ENCODE measurements at places on chromosomes 1 and 21. TPM values are rescaled to one million over a fixed set of nuclear protein-coding genes. Genes with fewer than 3 reads are reported as not detected.
A peak's percentile ranks its signal among the peaks of the same experiment; 100 is the strongest.

SYTL1 gene
- 11.2 TPM for total RNA-seq

TIAM1 gene
- 5.2 TPM for total RNA-seq

PAFAH2 gene
- total RNA-seq = 8.0 TPM

AMY1C gene
- total RNA-seq = not detected

NBPF3 gene
- total RNA-seq = 14.3 TPM

TACSTD2 gene
- 25.6 TPM for total RNA-seq

ZBTB8B gene
- total RNA-seq = not detected

SLC35D1 gene
- 7.1 TPM for total RNA-seq

PLEKHN1 gene
- 3.1 TPM for total RNA-seq

DNA sequence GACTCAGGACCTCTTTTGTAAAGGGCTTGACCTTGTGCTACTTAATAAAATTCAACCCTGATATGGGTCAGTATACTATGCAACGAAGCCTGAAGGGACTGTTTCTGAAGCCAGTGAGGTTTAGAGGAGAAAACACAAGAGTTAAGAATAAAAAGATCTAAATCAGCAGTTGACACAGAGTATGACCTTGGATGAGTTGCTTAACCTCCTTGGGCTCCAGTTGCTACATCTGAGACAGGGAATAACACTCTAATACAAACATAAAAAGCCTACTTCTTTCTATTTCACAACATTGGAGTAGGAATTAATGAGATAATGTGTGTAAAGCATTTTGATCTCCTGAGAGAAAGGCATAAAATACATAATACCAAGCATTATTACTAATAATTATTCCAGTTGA, 882.4 kb upstream of the ADGRL2 start:
- DNase-seq = no peak

- no peak for DNase-seq
Measured at GRCh38 chr1:52544665-52545525, 8.0 kb downstream of the TUT4 start.

- DNase-seq = no peak
Measured at GRCh38 chr21:40620386-40621145, 226.4 kb downstream of the DSCAM start.

DNA sequence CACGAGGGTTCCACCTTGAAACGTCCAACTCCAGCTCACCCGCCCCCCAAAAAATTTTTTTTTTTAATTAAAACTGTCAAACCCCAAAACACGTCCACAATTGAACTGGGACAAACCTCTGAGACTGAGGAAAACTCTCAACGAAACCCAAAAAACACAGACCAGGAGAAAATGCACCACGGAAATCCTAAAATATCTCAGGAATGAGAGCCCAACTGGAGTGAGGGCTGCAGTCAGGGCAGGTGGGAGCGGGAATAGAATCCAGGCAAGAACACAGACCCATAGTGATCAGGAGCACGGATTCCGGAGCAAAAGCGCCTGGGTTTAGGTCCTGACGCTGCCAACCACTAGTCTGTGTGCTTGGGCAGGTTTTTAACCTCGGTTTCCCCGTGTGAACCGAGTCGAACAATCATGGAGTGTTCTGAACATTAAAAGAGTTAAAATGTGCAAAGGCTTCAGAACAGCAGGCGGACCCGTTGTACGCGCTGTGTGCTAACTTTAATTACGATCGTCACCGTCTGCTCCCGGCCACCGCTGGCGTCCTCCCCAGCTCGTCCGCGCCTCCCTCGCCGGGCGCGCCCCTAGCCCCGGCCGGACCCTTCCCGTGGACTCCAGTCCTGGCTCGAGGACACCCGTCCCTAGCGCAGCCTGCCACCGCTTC, 624 bp downstream of the ARHGAP29 start:
- peak; percentile 34 for DNase-seq

DNA sequence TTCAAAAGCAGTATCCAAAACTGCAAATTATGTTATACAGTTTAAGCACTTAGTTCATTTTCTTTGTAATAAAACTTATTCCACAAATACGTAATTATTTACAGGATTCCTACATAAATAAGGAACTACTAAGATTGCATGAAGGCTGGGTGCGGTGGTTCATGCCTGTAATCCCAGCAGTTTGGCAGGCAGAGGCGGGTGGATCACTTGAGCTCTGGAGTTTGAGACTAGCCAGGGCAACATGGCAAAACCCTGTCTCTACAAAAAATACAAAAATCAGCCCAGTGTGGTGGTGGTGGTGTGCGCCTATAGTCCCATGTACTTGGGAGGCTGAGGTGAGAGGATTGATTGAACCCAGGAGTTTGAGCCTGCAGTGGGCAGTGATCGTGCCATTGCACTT, 69.3 kb downstream of the POU2F1 start:
- no peak for DNase-seq

GRCh38 chr21:39441502-39442475, 3.8 kb downstream of the LCA5L start:
- peak; percentile 54 for DNase-seq

GRCh38 chr21:42423197-42423675, 19.5 kb downstream of the UBASH3A start:
- DNase-seq = no peak

- no peak for DNase-seq
Measured at GRCh38 chr1:82612986-82613385, 812.3 kb downstream of the ADGRL2 start.

- DNase-seq = no peak
Measured at GRCh38 chr1:79431340-79431739, 424.8 kb upstream of the ADGRL4 start.

DNA sequence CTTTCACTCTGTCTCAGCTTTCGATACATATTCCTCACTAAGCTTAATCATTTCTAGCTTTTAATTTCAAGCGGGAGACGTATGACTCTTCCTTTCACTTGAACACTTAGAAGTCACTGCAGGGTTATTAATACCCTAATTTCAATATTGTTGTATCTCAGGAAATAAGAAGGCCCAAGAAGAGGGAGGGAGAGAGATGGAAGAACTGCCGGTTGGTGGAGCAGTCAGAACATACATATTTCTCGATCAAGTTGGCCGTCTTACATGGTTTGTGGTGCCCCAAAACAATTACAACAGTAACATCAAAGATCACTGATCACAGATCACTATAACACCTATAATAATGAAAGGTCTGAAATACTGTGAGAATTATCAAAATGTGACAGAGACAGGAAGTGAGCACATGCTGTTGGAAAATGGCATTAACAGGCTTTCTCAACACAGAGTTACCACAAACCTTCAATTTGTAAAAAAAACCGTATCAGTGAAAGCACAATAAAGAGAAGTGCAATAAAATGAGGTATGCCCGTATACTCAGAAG, 145.4 kb upstream of the HP1BP3 start:
- no peak for DNase-seq

- no peak for DNase-seq
Measured at GRCh38 chr1:45407629-45408287, 67.5 kb upstream of the MUTYH start.

DNA sequence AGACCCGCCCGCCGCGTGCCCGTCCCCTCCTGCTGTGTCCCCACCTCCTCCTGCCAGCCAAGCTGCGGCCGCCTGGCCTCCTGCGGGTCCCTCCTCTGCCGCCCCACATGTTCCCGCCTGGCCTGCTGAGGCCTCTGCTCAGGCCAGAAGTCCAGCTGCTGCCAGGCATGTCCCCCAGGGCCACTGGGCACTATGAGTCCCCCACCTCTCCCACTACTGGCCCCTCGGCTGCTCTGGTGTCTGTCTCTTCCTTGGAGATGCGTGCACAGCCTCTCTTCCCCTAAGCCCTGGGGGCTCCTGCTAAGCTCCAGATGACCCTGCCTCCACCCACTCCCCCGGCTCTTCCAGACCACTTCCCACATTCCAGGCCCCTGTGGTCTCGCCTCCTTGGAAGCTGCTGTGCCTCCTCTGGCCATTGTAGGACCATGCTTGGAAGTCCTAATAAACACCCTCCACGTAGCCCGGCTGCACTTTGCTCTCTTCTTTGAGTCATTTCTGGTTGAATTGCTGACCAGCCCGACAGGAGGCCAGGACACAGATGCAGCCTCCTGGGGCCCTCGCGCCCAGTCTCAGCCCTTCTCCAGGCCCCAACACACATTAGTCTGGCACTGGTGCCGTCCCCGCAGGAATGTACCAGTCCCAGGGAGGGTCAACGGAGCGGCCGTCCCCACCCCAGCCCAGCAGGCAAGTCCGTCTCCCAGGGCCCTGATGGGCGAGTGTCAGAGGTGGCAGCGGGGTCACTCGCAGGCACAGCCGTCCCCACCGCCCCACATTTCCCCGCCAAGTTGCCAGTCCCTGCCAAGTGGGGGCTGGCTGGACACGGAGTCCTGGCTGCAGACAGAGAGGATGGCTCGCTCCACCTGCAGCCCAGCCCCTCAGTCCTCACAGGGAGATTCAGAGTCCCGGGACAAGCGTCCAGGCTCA, 1.1 kb downstream of the KRTAP10-12 start:
- peak; percentile 24 for DNase-seq

DNA sequence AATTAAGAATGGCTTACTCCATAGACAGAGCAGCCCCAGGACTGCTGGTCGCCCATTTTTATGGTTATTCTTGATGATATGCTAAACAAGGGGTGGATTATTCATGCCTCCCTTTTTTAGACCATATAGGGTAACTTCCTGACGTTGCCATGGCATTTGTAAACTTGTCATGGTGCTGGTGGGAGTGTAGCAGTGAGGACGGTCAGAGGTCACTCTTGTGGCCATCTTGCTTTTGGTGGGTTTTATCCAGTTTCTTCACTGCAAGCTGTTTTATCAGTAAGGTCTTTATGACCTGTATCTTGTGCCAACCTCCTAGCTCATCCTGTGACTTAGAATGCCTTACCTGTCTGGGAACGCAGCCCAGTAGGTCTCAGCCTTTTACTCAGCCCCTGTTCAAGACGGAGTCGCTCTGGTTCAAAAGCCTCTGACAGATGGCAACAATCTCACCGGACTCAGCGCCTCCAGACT, 5.2 kb upstream of the AGPAT3 start:
- no peak for DNase-seq

DNA sequence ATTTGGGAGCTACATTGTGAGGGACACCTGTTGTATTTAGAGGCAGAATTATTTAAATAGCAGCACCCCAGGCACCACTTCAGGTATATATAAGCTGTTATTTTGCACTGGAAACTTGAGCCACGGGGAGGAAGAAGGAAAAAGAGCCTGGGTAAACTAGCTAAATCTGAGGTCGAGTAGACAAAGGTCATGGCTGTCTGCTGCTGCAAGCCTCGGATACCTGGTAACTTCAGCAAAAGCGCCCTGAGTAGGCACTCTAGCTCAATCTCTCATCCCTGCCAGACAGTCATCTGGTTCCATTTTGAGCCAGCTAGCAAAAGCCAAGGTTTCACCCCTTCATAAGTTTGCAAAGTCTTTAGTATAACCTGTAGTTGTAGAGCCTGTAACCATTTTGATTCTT, 101.9 kb upstream of the ZNF644 start:
- DNase-seq = no peak

DNA sequence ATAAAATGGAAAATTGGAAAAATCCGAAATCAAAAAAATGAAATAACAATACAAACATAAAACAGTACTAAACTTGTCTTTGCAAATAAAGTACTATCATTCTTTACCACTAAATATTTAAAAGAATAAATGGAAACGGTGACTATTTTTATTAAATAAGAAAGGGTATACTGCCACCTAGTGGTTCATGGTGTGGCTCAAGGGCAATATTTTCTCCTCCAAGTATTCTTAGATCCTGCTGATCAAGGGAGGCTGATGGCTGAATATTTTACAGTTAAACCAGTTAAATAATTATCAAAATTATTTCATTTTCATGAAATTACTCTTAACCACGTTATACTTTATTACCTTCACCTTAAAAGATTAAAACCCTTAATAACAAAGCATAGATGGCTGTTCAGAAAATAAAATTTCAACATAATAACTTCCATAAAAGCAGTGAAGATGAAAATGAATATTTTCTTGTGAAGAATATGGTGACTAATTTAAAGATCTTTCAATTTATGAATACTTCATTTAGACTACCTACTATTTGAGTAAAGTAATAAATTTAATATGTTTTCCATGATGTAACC, 1793.9 kb downstream of the NCAM2 start:
- DNase-seq = no peak

DNA sequence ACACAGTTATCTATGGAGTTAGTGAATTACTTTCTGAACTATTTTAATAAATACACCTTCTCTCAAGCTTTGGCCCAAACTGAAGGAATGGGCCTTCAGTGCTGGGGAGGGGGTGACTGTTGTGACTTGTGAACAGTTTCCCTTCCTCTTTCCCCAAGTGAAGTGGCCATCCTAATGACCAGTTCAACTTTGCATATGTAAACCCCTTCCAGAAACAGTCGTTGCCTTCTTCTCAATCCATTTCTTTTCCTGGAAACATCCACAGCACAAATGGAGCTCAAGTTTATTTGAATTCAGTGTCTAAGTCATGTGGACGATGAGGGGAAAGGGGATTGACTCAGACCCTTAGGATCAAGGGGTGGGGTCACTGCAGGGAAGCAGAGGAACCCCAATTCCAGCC, 1.3 kb upstream of the INPP5B start:
- DNase-seq = no peak

DNA sequence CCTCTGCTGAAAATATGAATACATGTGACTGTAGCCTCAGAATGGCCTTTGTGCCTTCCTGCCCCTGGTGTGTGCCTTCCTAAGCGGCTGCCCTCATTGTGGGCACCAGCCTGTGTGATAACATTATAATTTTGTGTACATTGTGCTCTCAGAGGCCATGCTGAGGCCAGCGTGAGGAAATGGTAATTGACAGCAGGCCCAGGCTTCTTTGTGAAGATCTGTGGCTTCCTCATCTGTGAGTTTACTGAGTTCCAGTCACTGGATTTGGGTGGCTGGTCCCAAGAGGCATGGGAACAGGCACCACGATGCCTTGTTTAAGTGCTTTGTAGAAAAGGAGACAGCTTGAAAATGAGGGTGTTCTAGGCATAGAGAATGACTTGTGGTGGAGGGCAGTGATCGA, 389.3 kb downstream of the OMA1 start:
- DNase-seq = no peak

DNA sequence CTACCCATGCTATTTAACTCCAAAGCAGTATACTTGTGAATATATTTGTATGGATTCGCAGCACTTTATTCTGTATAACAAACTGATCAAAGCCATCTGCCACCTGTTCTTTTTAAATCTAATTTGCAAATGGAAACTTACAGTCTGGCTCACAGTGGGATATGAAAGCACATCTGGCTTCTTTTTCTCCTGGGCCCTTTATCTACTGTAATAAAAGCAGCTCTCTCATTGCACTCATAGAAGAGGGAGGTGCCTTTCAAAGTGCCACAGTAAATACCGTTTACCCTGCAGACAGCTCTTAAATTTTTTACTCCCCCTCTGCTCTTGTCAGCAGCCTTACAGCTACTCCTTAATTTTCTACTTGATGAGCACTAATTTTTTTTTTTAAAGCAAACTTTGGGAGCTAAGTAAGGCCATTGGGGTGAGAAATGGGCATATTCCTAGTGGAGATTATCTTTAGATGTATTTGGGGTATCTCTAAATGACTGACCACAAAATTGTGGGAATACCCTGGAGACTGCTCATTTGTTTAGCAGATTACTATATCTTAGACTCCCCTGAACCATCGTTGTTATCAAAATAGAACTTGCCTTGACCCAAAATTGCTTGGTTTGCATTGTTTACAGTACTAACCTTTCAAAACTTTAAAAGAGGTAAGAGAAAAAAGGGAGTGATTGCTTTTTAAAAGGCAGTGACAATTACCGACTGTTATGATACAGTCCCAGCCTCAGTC, 110.1 kb downstream of the VPS13D start:
- DNase-seq = no peak

- DNase-seq = no peak
Measured at GRCh38 chr1:209883341-209883971, 54.6 kb upstream of the SYT14 start.

GRCh38 chr1:38071312-38072256, 25.0 kb upstream of the POU3F1 start:
- no peak for DNase-seq

- DNase-seq = no peak
Measured at GRCh38 chr1:208047975-208048374, 137.1 kb upstream of the CD34 start.
